ENCODE measurements at places on chromosomes 4 and X.

DNA sequence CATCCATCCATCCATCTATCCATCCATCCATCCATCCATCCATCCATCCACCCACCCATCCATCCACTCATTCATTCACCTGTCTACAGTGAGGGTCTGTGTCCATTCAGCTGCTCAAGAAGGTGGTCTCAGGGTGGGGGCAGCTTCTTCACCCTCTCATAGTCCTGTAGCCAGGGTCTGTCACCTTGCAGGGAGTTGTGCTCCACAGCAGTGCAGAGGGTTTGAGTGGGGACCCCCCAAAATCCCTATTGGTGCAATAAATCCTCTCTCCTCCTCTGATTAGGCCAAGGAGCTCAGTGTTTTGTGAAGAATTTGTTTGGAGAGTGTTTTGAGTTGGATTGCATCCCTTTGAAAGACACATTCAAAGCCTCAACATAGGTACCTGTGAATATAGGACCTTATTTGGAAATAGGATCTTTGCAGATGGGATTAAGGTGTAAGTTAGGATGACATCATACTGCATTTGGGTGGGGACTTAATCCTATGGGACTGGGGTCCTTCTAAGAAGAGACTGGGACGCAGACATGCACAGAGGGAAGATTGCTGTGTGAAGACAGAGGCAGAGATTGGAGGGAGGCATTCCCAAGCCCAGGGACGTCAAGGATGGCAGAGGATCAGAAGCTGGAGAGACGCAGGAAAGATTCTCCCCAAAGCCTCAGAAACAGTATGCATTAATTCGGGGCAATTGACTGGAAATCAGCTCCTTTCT, 12.0 kb downstream of the P2RY8 start:
- no peak for DNase-seq

DNA sequence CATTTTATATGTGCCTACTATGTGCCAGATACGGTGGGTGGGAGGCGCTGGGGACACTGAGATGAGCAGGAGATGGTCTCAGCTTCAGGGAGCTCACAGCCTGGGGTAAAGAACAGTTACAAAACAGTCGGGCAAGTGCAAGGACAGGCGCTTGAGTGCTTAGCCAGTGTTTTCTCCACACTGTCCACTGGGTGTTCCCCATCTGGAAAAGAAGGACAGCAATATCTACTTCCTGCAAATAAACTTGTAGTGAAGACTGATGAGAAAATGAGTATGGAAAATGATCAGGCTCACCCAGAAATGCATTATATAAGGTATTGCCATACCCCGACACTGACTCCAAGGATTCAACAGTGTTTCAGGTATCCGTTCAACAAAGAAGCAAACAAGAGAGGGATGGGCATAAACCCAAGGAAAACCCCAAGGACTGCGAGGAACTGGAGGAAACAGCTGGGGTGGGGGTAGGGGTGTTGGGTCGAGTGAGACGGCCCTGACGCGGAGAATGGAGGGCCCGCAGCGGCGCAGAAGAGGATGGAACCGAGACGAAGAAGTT, 835 bp downstream of the TMEM185A start:
- DNase-seq = peak; percentile 70

GRCh38 chr4:1208970-1209704, 36.8 kb upstream of the SPON2 start:
- no peak for DNase-seq

GRCh38 chrX:129824620-129825019, 19.1 kb downstream of the ZDHHC9 start:
- DNase-seq = no peak

GRCh38 chrX:46628460-46629371, 55.2 kb downstream of the CHST7 start:
- peak; percentile 84 for DNase-seq

DNA sequence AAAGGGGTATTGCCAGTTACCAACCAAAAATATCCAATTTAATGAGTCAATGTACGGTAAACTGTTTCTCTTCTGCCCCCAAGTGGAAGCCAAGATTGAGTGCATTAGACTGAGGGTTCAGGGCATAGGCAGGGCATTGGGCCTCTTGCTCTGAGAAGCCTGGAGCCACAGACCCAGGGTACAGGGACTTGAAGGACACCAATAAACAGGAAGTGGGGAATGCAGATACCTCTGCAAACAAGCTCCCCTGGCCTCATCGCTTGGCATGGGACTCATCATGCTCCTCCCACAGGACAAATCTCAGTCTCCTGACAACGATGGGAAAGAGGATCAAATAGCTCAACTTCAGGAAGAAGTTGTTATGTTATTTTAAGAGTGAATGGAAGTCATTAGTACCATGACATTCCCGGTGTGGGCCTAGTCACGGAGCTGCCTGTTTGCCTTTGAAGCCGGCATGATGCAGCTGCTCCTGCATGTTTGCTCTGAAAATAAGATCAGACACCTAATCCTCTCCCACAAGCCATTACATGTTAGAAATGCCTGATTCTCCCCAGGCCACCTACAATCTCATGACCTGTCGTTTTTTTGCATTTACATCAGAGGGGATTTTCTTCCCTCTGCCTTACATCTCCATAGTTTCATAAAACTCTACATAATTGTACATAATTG, 224.2 kb downstream of the RCHY1 start:
- no peak for DNase-seq

DNA sequence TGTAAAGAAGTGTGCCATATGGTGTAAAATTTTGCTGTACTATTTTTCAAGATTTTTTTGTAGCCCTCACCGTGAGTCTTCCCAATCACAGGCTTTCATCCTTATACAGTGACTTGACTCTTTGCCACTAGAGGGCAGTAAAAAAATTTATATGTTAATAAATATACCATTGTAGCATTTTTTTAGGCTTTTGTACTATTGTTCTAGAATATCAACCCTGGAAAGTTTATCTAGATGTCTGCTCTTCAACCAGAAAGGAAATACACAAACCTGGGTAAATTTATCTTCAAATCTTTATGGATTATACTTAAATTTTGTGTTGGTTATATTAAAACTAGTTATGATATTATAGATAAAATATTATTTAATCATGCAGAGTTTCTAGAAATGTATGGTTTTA, 235.3 kb downstream of the TENM3 start:
- DNase-seq = peak; percentile 46

- no peak for DNase-seq
Measured at GRCh38 chr4:137688651-137689050, 156.4 kb upstream of the PCDH18 start.

GRCh38 chr4:110644008-110644407, 21.1 kb upstream of the PITX2 start:
- no peak for DNase-seq

DNA sequence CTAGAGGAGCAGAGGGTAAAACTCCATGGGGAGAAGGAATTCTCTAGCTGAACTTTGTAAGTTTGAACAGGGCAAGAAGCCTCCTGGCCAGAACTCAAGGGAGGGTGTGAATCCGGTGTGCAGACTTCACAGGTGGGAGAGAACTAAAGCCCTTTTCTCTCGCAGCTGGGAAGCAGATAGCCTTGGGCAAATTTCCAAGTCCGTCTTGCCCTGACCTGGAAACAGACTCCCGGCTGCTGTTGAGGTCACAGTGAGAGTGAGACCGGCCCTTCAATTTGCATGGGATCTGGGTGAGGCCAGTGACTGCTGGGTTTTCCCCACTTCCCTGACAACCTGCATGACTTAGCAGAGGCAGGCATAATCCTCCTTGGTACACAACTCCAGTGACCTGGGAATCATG, 94.5 kb upstream of the ZNF827 start:
- no peak for DNase-seq

DNA sequence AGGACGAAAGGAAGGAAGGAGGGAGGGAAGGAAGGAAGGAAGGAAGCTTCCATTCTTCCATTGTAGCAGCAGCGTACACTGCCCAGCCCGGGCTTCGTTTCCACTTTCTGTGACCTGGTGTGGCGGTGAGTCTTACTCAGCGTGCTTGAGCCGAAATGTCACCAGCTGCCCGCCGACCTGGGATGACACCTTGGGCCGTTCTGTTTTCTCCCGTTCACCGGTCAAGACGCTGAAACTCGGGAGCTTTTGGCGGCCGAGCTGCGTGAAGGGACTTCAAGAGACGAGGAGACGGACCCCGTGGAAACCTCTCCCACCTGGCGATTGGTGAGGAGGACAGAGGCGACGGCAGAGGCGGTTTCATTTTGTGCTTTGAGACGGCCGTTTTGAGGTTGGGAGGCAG, 47.1 kb upstream of the PPP2R3B start:
- no peak for DNase-seq

DNA sequence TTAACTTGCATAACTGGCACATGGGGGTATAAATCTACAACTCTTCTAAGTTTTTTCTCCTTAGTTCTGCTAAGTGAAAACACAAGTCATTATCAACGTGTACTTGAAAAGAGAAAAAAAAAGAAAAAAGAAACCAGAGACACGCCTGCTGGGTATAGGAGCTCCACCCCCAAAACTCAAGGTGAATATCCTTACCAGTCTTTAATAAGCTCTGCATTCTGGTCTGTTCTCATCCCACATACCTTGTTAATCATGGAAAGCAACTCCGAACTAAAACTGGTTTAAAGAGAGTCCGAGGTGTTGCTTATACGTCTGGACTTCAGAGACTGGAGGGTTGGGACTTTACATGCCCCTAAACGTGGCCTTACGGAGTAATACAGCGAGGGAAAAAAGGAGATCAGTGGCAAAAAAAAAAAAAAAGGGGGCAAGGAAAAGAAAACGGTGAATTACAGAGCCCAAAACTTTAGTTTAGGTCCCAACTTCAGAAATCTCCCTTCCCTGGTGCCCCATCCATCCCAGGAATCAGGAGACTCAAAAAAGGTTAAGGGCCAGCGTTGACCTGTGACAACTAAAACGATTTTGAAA, 1.0 kb downstream of the PGRMC2 start:
- peak; percentile 52 for DNase-seq

- no peak for DNase-seq
Measured at GRCh38 chr4:129783596-129783995, 687.6 kb downstream of the C4orf33 start.

DNA sequence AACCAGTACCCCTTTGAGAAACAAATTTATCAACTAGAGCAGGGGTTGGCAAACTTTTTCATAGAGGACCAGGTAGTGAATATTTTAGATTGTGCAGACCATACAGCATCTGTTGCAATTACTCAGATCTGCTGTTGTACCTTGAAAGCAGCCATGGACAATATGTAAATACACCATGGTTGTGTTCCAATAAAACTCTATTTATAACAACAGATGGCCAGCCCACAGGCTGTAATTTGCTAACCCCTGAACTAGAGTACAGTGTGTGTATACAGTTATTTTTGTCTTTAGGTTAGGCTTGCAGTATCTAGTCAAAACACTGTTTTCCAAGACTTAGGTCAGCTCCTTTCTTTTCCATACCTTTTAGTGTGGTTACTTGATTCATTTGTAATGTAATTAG, 54.4 kb downstream of the PHKA1 start:
- no peak for DNase-seq

Data from foreskin fibroblast (primary cell).